Stimulated activated CD8-positive, alpha-beta memory T cell treated with anti-CD3 and anti-CD28 coated beads, Interleukin-15, amount 100 ng/mL, for 1 hour (primary cell): ENCODE measurements at places on chromosomes 2 and 18.

GRCh38 chr2:149863227-149863626, 275.7 kb upstream of the MMADHC start:
- no peak for DNase-seq

- DNase-seq: no peak
These were observed 22.7 kb downstream of the CNNM4 start for GRCh38 chr2:96783388-96783787.

- DNase-seq: no peak
These were observed 71.2 kb downstream of the MBP start for GRCh38 chr18:77061281-77061945.

GRCh38 chr2:241741016-241741415, 6.6 kb downstream of the D2HGDH start:
- no peak for DNase-seq

- DNase-seq: no peak
These were observed 33.0 kb downstream of the MRO start for GRCh38 chr18:50786864-50787263.

- DNase-seq: no peak
These were observed 100.3 kb downstream of the B3GNT2 start for GRCh38 chr2:62296034-62296831.

DNA sequence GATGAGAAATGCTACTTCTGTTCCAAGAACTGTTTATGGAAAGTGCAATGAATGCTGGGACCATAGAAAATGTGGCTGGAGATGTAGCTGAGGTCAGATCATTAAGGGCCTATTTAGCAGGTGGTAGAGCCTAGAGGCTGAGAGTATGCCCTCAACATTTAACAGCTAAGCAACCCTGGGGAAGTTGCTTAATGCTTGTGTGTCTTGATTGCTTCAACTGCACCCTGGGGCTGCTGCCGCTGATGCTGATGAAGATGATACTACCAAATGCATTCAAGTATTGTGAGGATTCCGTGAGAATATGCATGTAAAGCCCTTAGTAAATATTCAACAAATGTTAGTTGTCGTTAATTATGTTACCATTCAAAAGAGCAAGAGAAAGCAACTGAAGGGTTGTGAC, 273.2 kb downstream of the BCL11A start:
- DNase-seq: no peak

DNA sequence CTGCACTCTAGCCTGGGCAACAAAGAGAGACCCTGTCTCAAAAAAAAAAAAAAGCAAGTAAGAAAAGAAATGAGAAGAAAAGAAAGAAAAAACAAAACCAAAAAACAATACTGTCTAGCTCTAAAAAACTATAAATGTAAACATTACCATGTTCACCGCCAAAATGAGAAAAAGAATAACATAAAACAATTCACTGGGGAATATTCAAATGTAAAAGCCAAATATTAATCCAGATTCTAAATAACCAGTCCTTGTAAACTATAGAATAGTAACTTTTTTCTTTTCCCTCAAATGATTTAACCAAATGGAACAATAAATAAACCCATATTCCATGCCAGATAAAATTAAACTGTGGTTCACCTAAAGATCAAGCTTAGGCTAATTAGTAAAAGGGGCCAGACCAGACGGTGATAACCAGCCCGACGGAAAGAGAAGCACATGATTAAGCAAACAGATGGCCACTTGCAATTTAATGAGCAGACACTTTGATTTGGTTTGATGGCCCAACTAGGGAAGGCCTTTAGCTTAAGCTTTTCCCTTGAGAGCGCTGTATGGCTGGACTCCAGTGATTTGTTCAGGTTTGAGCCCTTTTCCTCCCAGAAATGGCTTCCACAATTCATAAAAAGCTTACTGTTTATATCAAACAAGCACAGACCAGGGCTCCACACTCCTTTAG, 39.4 kb upstream of the ZNF397 start:
- DNase-seq: no peak

DNA sequence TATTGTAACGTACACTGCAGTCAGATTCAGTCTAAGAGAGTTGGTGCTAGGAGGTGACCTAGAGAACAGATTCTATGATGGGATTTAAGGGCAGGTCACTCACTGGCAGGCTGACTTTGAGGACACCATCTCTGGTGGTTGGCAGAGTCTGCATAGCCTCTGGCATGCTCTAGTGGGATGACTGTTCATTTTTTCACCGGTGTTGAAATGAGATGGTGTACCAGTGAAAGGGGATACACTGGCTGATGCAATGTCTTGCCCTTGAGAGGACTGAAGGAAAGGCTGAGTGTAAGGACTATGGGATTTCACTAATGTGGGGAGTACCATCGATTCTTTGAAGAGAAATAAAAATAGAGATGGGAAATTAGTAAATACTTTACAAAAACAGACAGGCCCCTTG, 186.9 kb upstream of the PIEZO2 start:
- no peak for DNase-seq

GRCh38 chr2:64283006-64283570, 138.9 kb upstream of the PELI1 start:
- no peak for DNase-seq

GRCh38 chr2:235024191-235024860, 72.5 kb downstream of the SH3BP4 start:
- DNase-seq: no peak

DNA sequence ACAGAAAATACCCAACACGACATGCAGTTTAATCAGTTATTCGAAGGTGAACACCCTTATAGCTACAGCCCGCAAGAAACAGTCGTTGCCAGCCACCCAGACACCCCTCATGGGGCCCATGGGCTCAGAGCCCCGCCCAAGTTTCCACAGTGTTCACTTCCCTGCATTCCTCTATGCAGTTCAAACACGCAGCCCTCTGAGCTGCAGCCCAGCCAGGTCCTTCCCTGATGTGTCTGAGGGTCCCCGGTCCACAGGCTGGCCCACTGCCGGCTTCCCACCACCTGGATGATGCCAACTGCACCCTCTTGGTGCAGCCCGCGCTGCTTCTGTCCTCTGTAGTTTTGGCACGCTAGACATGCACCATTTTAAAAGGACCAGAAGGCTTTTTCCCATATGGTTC, 87.4 kb downstream of the ZNF516 start:
- no peak for DNase-seq

DNA sequence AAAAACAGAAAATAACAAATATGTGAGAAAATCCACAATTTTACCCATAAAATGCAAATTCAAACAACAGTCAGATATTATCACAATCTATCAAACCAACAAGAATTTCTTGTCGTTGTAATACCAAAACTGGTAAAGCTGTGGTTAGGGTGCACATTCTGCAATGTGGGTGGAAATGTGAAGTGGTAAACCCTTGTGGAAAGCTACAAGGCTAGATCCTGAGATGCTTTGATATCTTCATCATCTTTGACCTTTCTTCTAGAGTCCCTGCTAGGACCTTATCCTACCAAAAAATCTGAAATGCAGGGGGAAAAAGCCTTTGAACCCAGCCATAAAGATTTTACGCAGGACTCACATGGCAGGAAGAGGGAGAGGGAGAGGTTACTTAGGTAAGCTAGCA, 17.2 kb upstream of the ATG16L1 start:
- DNase-seq: no peak

- DNase-seq: no peak
These were observed 237.0 kb downstream of the HDAC4 start for GRCh38 chr2:239163688-239164334.

GRCh38 chr2:222434204-222434603, 9.9 kb downstream of the SGPP2 start:
- DNase-seq: no peak

DNA sequence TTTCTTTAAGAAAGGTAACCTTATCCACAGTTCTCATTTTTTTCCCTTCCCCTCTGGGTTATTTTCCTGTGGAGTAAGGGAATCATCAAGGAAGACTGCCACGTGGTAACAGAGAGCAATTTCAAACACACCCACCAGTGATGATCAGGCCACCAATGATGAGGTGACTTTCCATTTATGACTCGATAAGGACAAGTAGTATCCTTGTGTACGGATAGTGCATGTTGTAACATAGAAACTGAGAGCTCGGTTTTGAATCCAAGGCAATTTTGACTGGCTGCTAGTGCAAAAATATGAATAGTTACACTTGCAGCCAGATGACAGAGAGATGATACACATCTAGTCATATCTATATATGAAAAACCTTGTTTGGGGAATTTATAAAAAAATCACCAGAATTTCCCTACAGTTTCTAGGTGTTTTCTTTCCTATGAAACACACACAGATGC, 143.6 kb upstream of the TCF4 start:
- no peak for DNase-seq

- DNase-seq: no peak
These were observed 38.5 kb downstream of the LPIN1 start for GRCh38 chr2:11784747-11785610.

DNA sequence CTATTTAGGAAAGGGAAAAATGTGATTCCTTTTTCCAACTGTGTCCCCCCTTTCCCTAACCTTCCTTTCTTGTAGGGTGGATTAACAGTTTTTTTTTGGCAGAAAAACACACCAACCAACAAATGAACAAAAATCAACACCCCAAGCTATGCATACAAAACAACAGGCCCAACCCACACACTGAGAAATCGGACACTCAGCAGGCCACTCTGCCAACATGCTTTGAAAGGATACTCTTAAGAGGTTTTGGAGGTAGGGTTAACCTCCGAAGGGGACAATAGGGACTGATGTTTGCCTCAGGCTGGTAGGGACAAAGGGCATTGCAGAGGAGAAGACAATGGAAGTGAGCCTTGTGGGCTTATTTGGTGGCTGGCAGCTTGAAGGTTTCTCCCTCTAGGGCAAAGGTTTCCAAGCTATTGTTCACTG, 33.1 kb upstream of the POLE4 start:
- DNase-seq: no peak

DNA sequence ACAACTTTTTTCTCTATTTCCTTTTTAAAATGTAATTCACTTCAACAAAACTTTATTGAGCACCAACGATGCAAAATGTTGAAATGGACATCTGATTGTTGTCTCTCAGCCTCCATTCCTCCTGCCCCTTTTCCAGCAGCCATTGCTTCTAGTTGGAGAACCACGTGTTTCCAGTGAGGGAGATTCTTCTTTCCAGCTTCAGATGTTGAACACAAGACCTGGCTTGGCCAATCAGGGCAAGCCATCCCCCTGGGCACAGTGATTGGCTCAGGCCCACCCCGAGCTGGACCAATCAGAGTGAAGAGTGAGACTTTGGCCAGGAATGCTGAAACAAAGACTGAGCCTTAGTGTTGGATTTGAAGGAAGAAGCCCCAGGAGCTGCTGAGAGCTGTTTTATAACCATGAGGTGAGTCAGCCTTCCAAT, 59.0 kb downstream of the E2F6 start:
- no peak for DNase-seq

DNA sequence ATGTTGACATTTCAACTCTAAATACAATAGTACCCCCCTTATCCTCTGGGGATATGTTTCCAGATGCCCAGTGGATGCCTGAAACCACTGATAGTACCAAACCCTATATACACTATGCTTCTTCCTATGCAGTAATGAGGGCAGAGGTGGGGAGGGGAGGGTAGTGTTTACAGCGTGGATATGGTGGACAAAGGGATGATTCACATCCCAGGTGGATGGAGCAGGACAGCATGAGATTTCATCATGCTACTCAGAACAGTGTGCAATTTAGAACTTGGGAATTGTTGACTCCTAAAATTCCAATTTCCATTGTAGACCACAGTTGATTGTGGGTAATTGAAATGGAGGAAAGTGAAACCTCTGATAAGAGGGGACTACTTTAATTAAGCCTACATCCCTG, 75.4 kb downstream of the TSN start:
- no peak for DNase-seq

- no peak for DNase-seq
These were observed 31.7 kb downstream of the SPP2 start for GRCh38 chr2:234081970-234082822.

DNA sequence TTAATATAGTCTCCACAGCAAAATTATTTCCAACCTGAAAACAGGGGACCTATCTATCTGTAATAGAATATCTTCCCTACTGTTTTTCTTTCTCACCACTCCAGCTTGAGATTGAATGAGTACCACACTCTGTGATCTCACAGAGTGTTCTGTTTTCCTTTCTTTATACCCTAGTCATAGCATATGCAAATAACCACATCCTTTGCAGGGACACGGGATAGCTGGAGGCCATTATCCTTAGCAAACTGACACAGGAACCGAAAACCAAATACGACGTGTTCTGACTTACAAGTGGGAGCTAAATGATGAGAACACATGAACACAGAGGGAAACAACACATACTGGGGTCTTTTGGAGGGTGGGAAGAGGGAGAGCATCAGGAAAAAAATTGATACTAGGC, 224.7 kb downstream of the SLC8A1 start:
- DNase-seq: no peak

GRCh38 chr2:178315488-178315948, 121.2 kb downstream of the OSBPL6 start:
- DNase-seq: no peak

GRCh38 chr18:48319801-48320638, 89.2 kb downstream of the ZBTB7C start:
- DNase-seq: no peak

- no peak for DNase-seq
These were observed 17.1 kb upstream of the SOCS6 start for GRCh38 chr18:70271742-70272141.

GRCh38 chr2:167729911-167730310, 517.5 kb downstream of the STK39 start:
- no peak for DNase-seq

DNA sequence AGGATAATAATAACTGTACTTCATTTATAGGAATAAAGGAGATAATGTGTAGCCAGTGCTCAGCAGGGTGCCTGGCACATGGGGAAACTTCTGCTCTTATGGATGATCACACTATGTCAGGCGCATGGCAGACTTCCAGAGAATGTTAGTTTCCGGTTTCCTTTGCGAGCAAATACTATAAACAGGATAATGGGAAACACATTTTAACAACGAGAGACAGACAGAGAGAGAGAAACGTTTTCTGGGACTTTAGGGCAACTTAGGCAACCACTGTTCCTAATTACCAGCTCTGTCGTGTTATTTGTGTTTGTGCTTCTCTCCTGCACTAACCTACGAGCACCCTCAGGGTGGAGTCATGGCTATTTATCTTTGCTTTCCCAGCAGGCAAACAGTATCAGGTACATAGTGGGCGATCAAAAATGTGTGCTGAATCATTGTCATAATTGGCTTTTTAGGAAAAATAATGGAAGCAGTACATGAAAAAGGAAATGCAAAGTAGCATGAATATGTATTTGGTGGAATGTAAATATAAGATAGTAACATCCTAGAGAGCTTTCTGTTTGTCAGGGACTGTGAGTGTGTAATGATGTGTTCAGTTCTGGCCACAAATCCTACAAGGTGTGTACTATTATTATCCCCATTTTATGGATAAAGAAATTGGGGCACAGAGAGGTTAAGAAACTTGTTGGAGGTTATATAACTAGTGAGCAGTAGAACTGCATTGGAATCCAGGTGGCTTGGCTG, 36.8 kb upstream of the IGFBP2 start:
- DNase-seq: no peak

- DNase-seq: no peak
These were observed 22.4 kb downstream of the COLEC11 start for GRCh38 chr2:3617198-3617890.
